ENCODE measurements at places on chromosomes 7 and 10.

DNA sequence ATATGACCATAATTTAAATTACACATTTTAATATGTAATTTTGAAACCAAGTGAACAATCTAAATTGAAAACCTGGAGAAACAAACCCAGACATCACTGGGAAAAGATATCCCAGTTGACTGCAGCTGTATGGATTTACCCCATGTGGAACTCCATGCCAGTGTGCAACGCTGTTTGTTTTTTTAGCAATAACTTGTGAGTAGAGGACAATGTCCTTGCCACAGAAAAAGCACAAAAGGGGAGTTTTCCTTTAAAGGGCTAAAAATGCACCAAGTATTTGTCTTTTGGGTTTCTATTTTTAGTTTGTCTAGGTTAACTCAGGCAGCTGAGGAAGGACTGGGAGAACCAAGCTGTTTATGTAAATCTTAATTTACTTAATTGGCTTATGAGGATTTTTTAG, 15.1 kb upstream of the COL17A1 start:
- DNase-seq, result no peak

DNA sequence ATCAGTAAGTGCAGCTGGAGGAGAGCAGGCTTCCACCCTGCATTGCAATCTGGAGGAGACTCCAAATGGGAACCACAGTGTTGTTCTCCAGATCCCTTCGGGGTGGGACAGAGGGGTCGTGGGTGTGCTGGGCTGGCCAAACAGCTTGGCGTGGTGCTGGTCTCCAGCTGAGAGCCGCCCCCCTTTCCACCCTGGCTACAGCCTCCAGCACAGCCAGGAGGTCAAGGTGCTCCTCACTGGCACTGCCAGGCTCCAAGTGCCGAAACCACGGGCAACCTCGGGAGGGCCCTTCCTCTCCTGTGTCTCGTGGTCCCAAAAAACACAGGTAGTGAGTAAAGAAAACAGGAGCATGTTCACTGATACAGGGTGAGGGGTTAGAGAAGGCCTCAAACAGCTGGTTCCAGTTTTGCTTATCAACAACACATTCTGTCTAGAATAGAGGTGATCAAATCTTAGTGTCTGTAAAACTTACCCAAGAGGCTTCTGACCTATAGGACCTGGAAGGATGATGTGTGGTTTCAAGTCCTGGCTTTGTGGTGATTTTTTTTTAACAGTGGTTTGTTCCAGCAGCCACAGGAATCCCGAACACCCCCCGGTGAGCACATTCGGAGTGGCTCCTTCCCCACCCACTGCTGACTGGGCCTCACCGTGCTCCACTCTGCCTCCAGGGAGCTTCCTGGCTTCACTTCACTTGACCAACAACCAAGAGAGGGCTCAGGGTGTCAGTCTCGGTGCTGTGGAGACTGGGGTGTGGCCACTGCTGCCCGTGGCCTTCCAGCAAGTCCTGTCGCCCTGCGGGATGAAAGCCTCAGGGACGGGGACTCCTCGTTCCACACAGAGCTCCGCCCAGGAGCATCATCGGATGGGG, 31.2 kb upstream of the EN2 start:
- DNase-seq, result no peak

DNA sequence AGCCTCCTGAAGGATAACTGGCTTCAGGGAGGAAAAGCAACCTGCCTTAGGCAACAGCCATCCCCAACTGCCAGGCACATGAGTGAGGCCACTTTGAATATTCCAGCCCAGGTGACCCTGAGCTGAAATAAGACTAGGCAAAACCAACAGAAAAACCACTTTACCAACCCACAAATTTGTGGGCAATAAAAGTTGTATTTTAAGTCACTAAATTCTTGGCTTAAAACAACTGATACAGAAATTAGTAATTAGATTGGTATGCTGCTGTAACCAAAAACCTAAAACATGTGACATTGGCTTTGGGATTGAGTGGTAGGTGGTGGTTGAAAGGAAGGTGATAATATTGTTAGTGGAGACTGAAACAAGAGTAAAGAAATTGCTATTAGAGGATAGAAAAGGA, 39.9 kb downstream of the ABCB4 start:
- DNase-seq, result no peak

DNA sequence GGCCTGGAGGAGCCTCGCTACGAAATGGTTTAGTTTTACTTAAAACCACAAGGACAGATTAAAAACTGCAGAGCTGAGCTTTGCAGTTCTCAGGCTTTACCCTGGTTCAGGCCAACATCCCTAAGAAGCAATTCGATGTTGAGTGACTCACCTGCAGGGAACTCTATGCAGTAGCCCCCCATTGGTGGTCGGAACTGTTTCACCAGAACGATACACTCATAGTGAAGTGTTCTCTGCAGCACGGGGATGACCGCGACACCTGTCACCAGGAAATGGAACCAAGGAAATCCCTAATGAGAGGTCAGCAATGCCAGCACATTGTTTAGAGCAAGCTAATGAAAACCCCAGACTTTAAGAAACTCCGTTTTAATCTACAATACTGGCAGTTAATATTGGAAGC, 18.0 kb downstream of the NUDT5 start:
- DNase-seq, result no peak

GRCh38 chr7:132406039-132406438, 170.2 kb downstream of the PLXNA4 start:
- no peak for DNase-seq

- DNase-seq, result no peak
Observed at GRCh38 chr7:158378978-158379377, 208.6 kb downstream of the PTPRN2 start.

- DNase-seq, result no peak
Observed at GRCh38 chr7:112806156-112806555, 16.0 kb upstream of the TMEM168 start.

GRCh38 chr10:129525401-129525801, 58.4 kb downstream of the MGMT start:
- no peak for DNase-seq
